Thoracic aorta (tissue), 2 donors: ENCODE measurements at places on chromosomes 3 and 15.

DNA sequence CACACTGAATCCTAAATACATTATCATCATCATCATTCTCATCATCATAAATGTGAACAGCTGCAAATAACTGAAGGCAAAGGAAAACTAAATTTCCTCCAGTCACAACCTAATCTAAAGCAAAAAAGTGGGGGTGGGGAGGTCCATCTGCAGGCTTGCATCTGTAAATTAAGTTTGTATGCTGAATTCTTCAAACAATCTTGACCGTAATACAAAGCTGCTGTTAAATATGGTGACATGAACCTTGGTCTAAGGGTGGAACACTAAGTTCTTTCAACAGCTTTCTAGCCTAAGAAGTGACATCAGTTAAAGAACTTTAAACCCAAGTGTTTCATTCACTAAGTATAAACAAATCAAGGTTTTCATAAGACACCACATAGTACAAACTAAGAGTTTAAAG lies 4.3 kb downstream of the LRRFIP2 start:
- no peak for DNase-seq

DNA sequence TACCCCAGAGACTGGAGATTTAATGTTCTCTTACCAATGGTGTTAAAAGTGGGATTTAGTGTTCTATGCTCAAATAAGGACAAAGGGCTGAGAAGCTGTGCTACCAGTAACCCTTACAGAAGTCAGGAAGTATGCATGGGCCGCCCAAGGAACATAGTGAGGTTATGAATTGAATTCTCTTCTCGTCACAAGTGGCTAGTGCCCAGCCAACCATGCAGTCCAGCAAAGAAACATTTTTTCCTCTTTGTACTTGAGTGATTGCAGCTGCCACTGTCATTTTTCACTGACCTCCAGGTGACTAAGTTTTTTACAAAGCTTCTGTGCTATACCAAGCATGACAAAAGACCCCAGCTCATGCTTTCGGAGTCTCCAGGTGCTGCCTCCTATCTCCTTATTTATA lies 110.6 kb upstream of the DCBLD2 start:
- DNase-seq = no peak

DNA sequence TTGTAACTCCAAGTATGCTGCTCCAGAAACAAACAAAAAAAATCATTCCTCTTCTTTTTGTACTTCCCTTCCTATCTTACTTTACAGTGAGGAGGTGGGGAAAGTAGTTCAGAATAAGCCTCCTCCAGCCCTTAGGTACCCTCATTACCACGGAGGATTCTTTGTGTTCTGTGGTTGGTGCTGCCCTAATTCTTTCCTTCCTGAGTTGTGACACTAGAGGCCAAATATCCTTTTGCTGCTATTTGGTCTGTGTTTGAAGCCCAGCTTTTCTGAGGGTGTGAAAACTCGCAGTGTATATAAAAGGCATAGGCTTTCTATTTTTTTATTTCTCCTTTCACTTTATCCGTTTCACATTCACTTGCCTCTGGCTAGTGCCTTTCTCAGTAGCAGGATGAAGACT lies 98.2 kb downstream of the HHLA2 start:
- no peak for DNase-seq

DNA sequence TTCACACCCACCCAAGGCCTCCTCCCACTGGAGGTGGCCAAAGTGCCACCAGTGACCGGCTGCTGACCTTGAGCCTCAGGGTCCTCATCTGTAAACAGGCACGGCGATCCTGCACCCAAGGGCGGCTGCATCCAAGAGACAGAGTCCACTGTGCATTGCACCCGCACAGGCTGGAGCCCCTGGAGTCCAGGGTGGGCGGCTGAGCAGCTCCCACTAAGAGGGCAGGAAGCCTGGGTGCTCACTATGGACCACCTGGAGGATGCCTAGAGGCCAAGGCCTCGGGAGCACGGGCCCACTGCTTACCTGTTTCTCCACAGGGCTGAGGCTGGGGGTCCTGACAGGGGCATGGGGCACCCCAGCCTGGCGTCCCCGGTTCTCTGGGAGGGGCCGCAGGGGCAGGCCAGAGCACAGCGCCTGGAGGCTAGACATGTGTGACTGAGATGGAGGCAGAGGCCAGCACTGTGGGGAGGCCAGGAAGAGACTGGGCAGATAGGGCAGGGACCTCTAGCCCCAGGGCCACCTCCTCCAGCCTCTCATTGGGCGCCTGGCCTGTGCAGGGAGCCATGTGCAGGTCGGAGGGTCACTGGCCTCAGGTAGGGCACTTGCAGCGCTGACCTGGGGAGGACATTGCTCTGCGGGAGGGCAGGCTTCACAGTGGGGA lies at the start of gene UROC1:
Gene UROC1 (minus strand): TSS at position 483 of the 661 bp plus-strand sequence. CDS start 54 bp downstream, at position 429.
- DNase-seq = no peak

DNA sequence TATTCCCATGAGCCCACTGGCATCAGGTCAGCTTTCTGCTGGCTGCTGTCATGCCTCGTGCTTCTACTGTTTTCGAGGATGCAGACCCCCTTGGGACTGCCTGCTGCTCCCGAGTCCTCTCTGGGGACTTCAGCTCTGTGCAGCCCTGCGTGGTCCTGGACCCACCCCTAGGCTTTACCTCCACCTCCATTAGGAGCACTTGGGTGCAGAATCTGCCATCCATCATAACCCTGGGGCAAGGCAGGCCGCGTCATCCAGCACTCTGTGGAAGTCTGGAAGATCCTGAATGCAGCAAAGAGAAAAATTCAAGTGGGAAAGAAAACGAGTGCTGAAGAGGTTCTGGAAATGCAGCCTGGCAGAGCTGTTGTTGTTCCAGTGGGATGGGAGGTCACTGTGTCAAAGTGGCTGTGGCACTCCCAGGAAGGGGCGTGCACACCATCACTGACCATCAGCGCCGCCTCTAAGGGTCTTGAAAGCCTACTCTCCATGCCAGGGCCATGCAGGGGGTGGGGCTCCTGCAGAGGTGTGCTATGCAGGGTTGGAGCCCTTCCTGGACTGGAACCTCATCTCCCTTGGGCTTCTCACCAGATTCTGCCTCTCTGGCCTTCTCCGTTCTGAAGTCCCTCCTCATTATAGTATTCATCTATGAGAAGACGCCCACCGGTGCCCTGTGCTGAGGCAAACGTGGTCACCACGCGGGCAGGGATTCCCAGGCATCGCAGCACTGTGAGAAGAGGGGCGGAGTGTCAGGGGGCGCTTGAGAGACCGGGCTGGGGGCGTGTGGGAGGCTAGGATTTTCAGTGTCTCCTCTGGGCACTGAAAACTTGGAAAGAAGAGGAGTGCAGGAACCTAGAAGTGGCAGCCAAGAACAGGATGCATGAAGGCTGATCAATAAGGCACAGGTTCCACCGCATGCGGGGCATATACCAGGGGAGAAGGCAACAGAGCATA lies 12.5 kb downstream of the EPB42 start:
- no peak for DNase-seq

GRCh38 chr3:164791263-164791662 lies 287.0 kb downstream of the SI start:
- no peak for DNase-seq

GRCh38 chr3:187186801-187187421 lies 10.4 kb upstream of the RTP1 start:
- DNase-seq = peak; percentile 61

GRCh38 chr15:56929399-56929798 lies 11.0 kb downstream of the TCF12 start:
- DNase-seq = no peak
